Substantia nigra (tissue), 51 donors: ENCODE measurements at places on chromosomes 5 and 9.
A peak's percentile ranks its signal among the peaks of the same experiment; 100 is the strongest.

DNA sequence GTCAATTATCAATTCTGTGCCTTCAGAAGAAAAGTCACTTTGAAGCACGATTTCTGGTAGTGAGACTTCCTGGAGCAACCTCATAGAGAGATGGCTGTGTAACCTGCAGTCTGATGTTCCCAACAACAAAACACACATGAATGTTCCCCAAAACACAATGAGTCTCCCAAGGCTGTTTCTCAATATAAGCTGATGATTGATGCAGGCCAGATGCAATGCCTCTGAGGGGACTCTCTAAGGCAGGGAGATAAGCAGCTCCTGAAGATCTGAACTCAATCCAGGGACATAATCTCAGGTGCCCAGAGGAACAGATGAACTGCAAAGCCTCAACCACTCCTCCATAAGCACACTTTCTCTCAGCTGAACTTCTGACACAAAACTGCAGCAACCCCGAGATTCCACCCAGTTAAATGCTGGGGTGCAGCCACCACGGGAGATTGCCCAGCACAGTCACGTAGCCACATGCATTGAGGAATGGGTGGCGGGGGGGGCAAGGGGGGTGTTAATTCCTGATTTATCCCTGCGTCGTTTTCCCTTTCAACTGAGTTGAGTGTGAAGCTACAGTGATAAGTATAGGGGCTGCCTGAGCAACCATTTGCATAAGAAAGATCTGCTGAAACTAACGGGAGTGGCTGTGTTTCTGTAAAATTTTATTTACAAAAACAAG lies 122.7 kb upstream of the RASEF start:
- DNase-seq: no peak

DNA sequence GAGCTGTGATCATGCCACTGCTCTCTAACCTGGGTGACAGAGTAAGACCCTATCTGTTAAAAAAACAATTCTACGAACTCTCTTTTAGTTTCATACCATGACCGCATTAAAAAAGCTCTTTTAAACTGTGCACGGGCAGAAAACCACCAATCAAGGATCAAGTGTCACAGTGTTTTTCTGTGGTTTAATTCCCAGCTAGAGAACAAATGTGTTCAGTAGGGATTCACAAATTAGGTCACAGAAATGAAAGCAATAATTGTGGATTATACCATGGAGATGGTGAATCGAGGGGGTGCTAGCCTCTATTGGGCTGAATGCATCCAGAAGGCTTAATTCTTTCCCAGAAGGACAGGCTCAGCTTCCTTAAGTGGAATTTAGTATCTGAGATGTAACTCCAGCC lies 79.1 kb downstream of the ATG10 start:
- DNase-seq: no peak

- DNase-seq: no peak
These were observed 17.6 kb downstream of the TNFAIP8 start for GRCh38 chr5:119373449-119373858.

- no peak for DNase-seq
These were observed 215.1 kb upstream of the RFX3 start for GRCh38 chr9:3740690-3741419.

DNA sequence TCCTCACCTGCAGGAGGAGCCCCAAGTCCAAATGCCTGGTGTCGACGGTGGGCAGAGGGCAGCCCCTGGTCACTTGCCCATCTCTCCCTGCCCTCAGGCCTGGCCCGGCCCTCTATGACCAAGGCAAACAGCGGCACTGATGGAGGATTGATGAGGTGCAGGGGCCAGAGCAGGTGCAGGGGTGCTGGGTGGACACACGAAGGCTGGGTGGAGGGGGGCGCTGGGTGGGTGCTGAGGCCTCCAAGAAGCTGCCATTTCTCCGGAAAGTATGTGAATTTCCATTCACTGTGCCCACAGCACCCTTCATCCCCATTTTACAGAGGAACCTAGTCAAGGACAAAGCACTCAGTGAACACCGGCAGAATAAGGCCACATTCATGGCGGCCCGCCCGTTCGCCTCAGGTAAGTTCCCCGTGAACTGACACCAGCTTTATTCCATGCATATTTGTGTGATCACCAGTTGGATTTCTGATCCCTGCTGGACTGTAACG lies 143.8 kb upstream of the PPP1R26 start:
- DNase-seq: no peak

DNA sequence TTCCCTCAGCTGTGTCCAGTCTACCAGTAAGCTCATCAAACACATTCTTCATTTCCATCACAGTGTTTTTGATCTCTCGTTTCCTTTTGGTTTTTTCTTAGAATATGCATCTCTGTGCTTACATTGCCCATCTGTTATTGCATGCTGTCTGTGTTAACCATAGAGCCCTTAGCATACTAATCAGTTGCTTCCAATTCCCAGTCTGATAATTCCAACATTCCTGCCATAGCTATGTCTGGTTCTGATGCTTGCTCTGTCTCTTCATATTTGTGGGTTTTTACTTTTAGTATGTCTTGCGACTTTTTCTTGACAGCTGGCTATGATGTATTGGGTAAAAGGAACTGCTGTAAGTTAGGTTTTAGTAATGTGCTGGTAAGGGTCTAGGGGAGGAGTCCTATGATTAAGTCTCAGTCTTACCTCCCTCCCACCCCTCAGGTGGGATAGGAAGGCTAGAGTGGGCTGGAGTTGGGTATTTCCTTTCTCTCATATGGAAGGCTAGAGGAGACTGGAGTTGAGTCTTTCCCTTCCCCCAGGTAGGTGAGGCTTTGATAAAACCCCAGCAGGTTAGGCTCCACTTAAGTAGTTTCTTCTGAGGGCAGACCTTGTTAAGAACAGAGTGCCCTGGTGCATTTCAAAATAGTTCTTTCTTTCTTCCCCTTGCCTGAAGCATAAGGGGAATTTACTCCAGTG lies 99.1 kb upstream of the RASGRF2 start:
- no peak for DNase-seq

GRCh38 chr5:63959177-63959982 lies 2.9 kb downstream of the HTR1A start:
- DNase-seq: peak; percentile 3

GRCh38 chr9:35689542-35690293 lies at the start of gene TPM2:
Gene TPM2 (minus strand): TSS chr9:35689925. CDS start chr9:35689817, 108 bp downstream.
- no peak for DNase-seq

DNA sequence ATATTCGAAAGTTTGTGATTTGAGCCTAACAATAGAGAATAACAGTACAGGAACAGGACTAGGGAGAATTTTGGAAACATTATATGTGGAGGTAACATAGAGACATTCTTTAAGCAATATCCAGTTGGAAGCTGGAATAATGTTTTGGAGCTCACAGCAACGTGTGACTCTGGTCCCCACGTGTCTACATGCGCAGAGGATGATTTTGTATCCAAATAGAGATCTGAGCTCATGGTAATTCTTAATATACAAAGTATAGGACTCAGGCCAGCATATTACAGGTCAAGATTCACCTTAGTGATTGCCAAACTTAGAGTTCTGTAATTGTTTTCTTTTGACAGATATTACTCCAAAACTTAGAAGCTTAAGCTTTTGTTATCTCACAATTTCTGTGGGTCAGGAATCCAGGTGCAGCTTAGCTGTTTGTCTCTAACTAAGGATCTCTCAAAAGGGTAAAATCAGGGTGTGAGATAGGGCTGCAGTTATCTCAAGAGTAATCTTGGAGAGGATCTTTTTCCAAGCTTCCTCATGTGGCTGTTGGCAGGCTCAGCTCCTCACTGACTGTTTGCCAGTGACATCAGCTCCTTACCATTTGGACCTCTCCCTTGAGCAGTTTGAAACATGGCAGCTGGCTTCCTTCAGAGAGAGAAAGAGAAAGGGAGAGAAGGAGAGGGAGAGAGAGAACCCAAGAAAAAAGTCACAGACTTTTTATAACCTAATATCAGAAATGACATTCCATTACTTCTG lies 272.0 kb upstream of the ZNF462 start:
- no peak for DNase-seq

DNA sequence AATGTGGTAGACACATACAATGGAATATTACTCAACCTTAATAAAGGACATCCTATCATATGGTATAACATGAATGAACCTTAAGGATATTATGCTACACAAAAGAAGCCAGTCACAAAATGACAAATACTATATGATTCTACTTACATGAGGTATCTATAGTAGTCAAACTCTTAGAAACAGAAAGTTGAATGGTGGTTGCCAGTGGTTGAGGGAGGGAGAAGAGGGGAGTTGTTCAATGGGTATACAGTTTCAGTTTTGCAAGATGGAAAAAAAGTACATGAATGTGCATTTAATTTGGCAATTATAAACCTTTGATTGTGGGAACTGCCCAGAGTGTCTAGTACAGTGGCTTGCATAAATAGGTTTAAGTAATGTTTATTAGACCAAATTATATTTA lies 473.3 kb upstream of the ZNF608 start:
- no peak for DNase-seq

GRCh38 chr9:99253772-99254431 lies 31.8 kb downstream of the SEC61B start:
- peak; percentile 45 for DNase-seq

GRCh38 chr9:121658166-121658565 lies 6.7 kb downstream of the DAB2IP start:
- no peak for DNase-seq

GRCh38 chr9:35682051-35682450 lies 7.7 kb downstream of the TPM2 start:
- DNase-seq: no peak

- no peak for DNase-seq
These were observed 93.6 kb downstream of the TTLL11 start for GRCh38 chr9:121999556-121999955.

GRCh38 chr9:135490980-135491464 lies 9.5 kb upstream of the MRPS2 start:
- no peak for DNase-seq

DNA sequence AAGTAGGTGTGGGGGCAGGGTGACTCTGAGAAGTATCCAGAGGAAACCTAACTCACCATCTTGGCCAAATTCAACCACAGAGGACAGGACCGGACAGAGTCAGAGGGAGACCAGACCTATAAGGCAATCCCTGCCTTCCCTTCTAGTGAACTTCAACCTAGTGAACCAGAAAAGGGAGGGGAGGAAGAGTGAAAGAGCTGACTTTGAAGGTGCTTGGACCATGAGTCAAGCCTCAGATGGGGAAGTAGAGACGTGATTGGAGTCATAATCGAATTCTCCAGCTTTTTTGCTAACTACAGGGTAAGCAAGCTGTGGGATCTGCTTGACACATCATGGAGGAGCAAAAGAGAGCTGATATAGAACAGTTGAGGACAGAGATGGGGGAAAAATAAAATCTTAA lies 18.8 kb upstream of the KIF2A start:
- no peak for DNase-seq

DNA sequence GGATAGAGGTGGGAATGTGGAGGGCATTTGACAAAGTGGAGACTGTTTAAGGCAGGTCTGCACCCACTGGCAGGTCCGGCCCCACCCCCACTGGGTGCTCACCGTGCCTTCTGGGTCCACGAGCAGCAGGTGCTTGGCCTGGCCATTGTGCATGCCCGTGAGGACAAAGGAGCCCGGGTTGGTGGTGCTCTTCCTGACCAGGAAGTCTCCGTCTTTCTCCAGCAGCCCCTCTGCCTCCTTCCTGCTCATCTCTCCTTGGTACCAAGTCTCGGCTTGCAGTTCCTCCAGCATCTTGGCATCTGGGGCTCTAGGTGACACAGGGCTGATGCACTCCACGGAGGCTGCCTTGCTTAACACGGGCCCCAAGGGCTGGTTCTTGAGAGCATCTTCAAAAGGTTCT lies 46.6 kb downstream of the S1PR3 start:
- no peak for DNase-seq

GRCh38 chr5:54460181-54460919 lies 4.9 kb downstream of the HSPB3 start:
- DNase-seq: no peak

- no peak for DNase-seq
These were observed 85.2 kb downstream of the EHMT1 start for GRCh38 chr9:137703842-137704508.

DNA sequence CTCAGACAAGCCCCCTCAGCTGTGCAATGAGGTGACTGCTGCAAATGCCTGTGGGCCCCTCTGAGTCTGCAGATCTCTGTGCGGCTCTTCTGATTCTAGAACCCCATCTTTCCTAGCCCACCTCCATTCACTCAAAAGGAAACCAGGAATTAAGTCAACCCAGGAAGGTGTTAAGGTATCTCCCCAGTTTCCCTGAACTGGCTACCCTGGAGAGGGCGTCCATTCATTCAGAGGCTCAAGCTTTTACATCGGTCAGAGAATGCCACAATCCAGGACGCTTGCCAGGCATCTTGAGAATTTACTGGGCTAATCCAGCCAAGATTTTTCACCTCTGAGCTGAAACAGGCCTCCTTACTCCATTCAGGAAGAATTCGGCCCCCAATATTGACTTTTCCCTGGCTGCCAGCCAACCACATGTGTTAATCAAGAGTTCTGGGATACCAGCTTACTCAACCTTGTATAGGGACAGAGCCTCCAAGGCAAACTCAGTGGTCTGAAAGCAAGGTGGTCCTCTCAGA lies 889 bp upstream of the ADAMTS12 start:
- no peak for DNase-seq

- no peak for DNase-seq
These were observed 21.5 kb upstream of the SEMA4D start for GRCh38 chr9:89519366-89519805.

- DNase-seq: no peak
These were observed 160.9 kb downstream of the LURAP1L start for GRCh38 chr9:12935714-12936113.

- no peak for DNase-seq
These were observed 658.1 kb upstream of the CHD1 start for GRCh38 chr5:99586878-99587277.

GRCh38 chr5:125713109-125713805 lies 710.0 kb upstream of the GRAMD2B start:
- DNase-seq: no peak

DNA sequence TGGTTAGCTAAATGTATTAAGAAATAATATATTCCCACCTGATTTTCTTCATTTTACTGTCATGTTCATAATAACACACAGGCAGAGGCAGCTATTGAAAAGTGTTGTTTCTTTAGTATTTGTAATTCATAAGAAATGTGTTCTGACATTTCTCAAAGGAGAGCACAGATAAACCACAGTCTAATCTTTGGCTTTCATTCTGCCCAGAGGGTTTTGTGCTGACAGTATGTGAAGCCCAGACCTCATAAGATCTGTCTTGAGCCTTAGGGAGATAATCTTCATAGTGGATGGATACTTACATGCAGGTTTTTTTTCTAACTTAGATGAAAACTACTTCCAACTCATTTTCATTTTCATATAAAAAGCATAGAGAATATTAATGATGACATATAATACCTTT lies 206.1 kb downstream of the CHSY3 start:
- no peak for DNase-seq

GRCh38 chr9:107312376-107313050 lies 29.4 kb downstream of the RAD23B start:
- DNase-seq: no peak
